ENCODE measurements at places on chromosomes 11 and 22. TPM values are rescaled to one million over a fixed set of nuclear protein-coding genes. Genes with fewer than 3 reads are reported as not detected.

Gene CNGA4
- not detected for total RNA-seq

DNA sequence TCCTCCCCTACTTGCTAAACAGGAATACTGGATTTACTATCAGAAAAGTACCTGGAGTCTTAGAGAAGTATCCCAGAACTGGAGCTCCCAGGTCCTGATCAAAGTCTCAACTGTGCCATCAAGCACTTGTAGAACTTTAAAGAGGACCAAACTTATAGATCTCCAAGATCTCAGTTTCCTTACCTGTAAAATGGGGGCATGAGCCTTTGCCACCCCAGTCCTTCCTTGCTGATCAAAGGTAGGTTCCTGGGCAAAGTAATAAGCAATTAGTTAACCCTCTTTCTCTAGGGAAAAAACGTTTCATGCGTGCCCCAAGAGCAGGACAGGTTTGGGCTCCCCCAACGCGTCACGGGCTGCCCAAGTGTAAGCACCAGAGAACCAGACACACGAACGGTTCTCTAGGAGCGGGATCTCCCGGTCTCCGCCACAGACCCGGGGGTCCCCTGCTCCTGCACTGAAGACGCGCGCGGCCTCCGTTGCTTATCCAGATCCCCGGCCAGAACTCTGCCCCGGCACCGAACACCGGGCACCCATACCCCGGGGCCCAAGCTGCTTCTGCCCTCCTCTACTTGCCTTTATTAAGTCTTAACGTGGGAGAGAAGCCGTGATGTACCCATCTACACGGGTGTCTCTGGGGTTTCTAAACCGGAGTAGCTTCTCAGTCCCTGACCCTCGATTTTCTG lies 505 bp downstream of the ZNF214 start:
- no peak for DNase-seq

GRCh38 chr11:73996161-73996747 lies 12.6 kb downstream of the UCP3 start:
- no peak for DNase-seq

- no peak for DNase-seq
Observed at GRCh38 chr22:46149512-46150033, 753 bp upstream of the PPARA start.

Gene OR8G5
- total RNA-seq: not detected

Gene HSPA8
- 1,872 TPM for total RNA-seq

DNA sequence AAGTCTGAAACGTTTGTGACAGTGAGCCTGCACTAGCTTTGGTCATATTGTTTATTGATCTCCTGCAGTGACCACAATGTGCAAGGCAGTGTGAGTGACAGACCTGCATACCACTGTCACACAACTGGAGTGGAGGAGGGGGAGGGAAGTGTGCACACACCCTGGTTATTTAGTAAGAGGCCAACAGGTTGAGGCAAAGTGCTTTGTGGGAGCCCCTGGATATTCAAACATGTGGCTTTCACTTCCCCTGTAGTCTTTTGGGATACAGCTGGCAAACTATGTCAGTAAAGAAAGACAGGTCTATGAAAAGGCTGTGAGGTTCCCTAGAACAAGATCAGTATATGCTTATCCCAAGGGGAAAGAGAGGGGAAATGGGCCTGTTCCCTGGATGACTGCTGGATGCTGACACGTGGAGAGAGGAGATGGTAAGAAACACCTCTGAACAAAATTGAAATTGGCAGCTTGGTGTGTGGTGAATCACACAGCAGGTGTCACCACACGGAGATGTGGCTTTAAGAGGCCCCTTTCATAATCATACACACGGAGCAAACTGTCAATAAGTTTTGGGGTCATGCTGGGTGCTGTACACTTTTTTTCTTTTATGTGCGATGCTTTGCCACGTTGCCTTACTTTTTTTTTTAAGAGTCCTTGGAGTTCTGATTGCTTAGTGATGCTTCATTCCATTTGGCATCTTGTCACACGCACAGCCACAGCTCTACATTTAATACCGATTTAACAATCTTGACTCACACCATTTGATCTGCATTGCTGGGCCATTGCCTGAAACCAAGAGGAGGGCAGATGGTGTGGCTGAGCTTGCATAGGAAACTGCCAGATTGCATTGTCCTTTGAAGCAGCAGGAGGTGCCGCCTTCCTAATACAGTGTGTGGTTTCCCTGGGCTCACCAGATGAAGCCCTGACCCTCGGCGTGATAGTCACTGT lies 11.3 kb downstream of the OSBP2 start:
- DNase-seq: no peak

Gene USH1C
- total RNA-seq: not detected

Gene LRRC4C
- 0.12 TPM for total RNA-seq

Gene OR8G1
- total RNA-seq: not detected

Gene SLC25A18
- not detected for total RNA-seq

DNA sequence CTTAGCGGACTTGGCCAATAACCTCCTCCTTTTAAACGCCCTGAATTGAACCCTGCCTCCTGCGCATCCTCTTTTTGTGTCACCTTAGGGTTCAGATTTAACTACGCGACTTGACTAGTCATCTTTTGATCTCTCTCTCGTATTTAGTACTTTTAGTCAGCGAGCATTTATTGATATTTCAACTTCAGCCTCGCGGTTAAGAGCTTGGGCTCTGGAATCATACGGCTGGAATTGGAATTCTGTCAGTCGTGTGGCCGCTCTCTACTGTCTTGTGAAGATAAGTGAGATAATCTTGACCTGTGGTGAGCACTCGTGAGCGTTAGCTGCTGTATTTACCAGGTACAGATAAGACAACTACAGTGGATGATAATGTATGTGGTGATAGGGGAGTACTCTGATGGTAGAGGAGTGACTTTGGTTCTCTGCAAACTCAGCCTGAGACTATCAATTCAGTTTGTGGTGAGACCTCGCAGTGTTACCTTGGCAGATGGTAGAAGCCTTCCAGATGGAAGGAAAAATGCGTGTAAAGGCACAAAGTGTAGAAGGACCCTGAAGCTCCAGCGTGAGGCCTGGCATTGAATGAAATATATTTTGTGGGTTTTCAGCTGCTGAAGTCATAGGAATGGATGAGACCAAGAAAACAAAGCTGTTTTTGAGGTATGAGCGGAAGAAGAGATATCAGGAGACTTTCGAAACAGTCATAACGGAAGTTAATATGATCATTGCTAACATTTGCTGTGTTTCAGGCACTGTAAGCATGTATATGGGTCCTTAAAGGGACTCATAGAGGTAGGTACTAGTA lies 682 bp downstream of the ATM start:
- no peak for DNase-seq

GRCh38 chr11:57162179-57162898 lies 19.4 kb upstream of the LRRC55 start:
- no peak for DNase-seq

GRCh38 chr11:116710001-116710674 lies 62.6 kb downstream of the BUD13 start:
- DNase-seq: no peak

- no peak for DNase-seq
Observed at GRCh38 chr22:46583571-46583970, 36.6 kb upstream of the GRAMD4 start.

DNA sequence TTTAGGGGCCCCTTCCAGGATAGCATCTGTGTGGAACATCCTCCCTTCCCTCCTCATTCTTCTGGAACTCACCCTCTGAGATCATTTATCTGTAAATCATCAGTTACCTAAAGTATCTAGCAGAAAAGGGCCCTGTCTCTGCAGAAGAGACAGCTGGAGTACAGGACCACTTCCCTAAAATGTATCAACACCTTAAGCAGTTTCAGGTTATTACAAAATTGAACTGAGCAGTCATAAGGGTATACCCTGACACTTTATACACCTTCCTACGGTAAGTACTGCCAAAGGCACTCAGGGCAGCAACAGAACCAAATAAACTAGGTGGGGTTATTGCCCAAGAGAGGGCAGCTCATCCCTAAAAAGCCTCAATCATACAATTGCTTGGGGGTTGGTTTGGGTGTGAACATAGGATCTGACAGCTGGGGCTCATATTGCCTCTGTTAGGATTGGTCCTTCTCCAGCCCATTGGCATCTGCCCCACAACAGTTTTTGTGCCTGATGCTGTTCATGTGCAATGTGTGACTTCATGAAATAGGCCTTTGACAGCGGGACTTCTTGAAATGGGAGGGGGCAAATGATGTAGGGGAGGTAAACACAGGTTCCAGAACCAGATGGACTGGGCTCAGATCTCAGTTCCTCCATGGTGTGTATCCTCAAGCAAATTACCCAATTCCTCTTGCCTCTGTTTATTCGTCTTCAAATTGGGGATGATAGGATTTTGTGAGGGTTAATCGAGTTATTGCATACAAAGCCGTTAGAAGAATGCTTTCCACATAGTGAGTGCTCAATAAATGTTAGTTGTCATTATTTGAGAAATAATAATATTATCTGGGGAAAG lies 2.9 kb downstream of the POU2AF3 start:
- DNase-seq: no peak

Gene TBX1
- not detected for total RNA-seq

- no peak for DNase-seq
Observed at GRCh38 chr11:61375761-61376108, 13.6 kb downstream of the TMEM138 start.

DNA sequence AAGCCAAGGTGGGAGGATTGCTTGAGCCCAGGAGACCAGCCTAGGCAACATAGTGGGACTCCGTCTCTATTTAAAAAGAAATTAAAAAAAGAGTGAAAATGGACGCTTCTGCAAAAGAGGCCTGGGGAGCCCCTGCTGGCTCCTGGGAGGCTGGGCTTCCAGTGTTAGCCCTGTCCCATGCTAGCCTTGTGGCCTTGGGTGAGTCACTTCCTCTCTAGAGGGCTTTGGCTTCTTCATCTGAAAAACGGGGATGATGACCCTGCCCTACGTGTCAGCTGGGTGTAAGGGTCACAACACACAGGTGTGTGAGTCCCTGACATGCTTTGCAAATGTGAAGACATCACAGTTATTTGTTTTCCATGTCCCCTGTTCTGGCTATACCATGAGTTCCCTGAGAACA lies 32.8 kb downstream of the FAM227A start:
- DNase-seq: no peak
